Right renal cortex interstitium (tissue), 3 donors: ENCODE measurements at places on chromosomes 11 and 22.

DNA sequence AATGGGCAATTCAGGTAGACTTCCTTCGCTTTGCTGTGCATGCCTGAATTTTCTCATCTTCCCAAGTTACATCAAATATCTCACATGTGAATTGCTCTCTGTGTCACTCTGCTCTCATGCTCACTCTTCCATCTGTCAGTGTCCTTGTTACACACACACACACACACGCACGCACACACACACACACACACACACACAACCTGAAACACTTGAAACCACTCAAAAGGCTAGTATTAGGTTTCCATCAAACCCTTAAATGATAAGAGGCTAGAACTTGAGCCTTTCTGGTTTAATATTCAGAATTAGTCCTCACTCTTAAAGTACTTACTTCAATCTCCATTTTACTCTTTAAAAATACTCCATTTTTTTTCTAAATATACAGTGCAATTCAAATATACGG is 282.4 kb downstream of the C11orf87 start:
- DNase-seq: no peak

DNA sequence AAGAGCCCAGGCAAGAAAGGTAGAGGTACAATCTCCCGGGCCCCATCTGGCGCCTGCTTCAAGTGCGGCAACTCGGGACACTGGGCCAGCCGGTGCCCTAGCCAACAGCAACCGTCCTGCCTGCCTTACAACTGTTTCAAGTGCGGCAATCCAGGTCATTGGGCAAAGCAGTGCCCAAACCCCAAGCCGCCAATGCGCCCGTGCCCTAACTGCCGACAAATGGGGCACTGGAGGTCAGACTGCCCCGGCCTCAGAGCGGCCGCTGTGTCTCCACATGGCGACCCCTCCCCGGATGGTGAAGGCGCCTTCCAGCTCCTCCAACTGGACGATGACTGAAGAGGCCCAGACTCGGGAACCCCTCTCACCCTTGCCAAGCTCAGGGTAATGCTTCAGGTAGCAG is 11.4 kb upstream of the OR56A3 start:
- DNase-seq: no peak

- no peak for DNase-seq
These were observed 108.2 kb downstream of the SLC36A4 start for GRCh38 chr11:93089474-93090102.

DNA sequence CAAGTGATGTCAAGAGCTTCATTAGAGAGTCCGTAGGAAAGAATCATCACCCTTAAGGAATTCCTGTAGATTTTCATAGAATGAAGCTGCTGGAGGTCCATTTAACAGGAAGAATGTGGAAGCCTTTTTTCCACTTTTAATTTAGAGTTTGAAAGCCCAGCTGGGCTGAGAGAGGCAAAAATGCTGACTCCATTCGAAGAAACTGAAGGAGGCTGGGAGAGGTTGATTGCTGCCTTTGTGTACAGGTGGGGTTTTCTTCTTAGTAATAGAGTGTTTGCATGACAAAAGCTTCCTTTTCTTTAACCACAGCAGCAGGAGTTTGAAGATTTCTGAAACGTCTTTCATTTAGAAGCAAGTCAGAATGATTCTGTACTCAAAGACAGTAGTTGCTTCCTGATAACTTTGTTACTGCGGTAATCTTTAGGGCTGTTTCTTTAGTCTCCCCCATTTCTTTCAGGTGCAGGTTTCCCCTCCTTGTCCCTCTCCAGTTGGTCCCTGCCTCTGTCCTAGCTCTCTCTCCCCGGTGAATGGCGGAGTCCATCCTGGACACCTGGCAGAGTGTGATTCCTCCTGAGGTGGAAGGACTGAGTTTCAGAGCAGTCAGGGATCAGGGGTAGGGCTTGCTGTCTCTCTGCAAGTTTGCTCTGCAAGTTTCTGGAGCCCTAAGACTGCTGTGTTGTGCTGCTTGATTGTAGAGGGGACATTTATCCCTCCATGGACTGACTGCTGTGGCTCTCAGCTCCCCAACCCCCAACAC is 166.2 kb downstream of the LDLRAD3 start:
- DNase-seq: no peak

- no peak for DNase-seq
These were observed 880.8 kb downstream of the FAM181B start for GRCh38 chr11:81852896-81853295.

DNA sequence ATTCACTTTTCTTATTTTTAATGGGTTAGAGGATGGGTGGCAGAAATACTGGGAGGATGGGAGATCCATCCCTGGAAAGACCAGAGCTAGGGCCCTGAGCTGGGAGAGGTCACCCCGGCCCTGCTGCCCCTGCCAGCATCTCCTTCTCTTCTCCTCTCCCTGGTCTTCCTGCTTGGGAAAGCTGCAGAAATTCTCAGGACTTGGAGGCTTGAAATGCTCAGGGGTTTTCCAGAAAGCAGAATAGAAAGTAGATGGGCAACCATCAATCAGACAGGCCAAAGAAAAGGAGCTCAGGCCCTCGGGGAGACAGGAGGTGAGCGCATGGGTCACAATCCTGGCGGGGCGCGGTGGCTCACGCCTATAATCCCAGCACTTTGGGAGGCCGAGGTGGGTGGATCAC is 1.5 kb downstream of the APOBEC3H start:
- DNase-seq: no peak

- DNase-seq: no peak
These were observed 33.8 kb upstream of the NUP50 start for GRCh38 chr22:45129703-45130524.

GRCh38 chr11:40032331-40032730 is 1427.1 kb downstream of the LRRC4C start:
- no peak for DNase-seq

GRCh38 chr11:94790661-94791180 is 22.6 kb downstream of the AMOTL1 start:
- DNase-seq: no peak

GRCh38 chr22:40758390-40758789 is 60.8 kb downstream of the SLC25A17 start:
- no peak for DNase-seq

GRCh38 chr22:44450503-44450902 is 47.5 kb downstream of the RTL6 start:
- no peak for DNase-seq

GRCh38 chr11:35363854-35364780 is 55.2 kb downstream of the SLC1A2 start:
- no peak for DNase-seq

GRCh38 chr22:19469421-19469820 is 9.6 kb downstream of the UFD1 start:
- DNase-seq: no peak

GRCh38 chr22:41431656-41432055 is 14.9 kb downstream of the TOB2 start:
- DNase-seq: no peak

DNA sequence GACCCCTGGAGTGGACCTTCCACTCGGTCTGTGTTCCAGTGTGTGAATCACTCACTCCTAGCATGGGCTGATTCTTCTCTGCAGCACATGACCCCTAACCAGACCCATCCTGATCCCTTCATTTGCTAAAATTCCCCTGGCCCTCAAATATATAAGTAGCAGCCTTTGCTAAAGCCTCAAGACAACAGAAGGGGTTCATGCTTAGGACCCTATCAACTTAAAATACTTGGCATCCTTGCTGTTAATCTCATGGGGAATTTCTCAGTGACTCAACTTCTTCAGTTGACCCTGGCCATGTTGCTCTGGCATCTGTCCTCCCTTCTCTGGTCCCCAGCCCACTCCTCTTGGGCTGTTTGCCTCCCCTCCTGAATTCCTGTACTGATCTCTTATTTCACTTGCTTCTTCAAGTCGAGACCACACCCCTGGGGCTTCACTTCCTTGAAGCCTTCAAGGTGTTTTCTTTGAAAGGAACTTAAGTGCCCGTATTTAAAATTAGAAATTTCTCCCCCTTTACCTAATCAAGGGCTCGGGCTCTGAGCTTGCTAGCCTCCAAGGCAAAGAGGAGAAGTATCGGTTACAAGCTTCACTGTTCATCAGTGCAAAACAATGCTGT is 23.6 kb downstream of the NNMT start:
- no peak for DNase-seq

- DNase-seq: no peak
These were observed 3.8 kb upstream of the RNF141 start for GRCh38 chr11:10544491-10545465.

GRCh38 chr11:47979378-47980087 is 826 bp upstream of the PTPRJ start:
- no peak for DNase-seq

GRCh38 chr11:69881467-69882269 is 62.5 kb upstream of the FGF3 start:
- DNase-seq: no peak

GRCh38 chr11:121472312-121472711 is 19.5 kb upstream of the SORL1-AS1 start:
- no peak for DNase-seq

DNA sequence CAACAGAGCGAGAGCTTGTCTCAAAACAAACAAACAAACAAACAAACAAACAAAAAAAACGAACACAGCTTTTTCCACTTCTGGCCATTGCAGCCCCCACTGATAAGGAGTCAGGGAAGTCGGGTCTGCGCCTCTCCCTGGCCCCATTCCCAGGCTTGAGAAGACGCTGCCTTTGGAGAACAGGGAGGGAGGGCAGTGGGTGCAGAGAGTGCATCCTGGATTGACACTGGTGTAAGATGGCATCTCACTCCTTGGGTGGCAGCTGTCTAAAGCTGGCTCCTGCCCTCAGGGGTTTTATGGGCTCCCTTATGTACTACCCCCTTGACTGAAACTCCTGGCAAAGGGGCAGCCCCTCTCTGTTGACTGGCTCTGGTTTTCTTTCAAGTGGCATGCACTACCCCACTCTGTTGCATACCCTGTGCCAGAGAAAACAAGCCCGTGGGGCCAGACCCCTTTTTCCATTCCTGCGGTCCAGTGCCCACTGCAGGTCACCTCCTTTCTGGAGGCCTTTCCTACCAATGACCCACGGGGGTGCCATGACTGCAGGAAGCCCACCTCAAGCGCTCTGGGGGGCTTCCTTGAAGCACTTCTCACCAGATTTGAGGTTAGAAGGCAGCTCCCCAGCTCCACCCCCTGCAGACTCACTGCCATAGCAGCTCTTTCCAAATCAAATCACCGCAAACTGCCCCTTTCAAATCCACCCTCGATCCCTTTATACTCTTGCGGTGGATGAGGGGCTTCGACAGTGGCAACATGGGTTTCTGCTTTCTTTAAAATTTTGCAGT is 12.7 kb downstream of the DRAP1 start:
- no peak for DNase-seq

DNA sequence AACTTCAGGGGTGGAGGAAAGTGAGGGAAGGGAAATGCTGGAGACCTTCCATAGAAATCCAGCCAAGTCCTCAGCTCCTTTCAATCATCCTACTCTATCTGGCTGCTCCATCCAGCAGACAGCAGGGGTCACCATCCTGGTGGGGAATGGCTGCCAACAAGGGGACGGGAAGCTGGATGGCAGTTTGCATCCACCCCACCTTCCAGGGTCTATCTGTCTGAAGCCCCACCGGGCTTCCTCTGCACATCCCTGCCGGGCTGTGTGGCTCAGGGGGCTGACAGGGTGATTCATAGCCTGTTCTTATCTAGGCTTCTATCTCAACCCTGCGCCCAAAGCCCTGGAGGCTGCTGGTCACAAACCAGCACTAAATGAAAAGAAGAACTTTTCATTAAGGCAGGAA is 1.1 kb downstream of the SYTL2 start:
- no peak for DNase-seq

GRCh38 chr11:34606326-34607120 is 14.4 kb upstream of the EHF start:
- DNase-seq: no peak

GRCh38 chr11:76803811-76804600 is 20.9 kb downstream of the TSKU start:
- DNase-seq: no peak

GRCh38 chr11:47109051-47109726 is 67.5 kb downstream of the ARFGAP2 start:
- no peak for DNase-seq

- DNase-seq: no peak
These were observed 1112.0 kb upstream of the RAG2 start for GRCh38 chr11:37710031-37710430.

DNA sequence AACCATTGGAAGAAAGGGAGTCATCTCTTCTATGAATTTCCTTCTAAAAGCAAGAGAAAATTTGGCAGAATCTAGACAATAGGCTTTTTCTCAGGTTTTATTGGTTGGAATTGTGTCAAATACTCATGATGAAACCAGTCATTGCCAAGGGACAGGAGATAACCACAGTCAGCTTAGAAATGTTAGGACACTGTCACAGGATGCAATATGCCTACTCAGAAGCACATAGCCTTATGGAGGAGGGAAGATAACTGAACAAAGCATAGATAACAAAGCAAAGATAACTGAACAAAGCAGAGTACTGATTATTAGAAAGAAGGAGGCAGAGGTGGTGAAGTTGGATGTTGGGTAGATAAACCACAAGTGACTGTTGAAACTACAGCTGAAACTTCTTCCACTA is 303.5 kb upstream of the PDGFD start:
- no peak for DNase-seq

GRCh38 chr22:44709881-44710392 is 7.9 kb downstream of the PRR5 start:
- no peak for DNase-seq

- DNase-seq: no peak
These were observed 4.7 kb downstream of the STX3 start for GRCh38 chr11:59759900-59760299.

DNA sequence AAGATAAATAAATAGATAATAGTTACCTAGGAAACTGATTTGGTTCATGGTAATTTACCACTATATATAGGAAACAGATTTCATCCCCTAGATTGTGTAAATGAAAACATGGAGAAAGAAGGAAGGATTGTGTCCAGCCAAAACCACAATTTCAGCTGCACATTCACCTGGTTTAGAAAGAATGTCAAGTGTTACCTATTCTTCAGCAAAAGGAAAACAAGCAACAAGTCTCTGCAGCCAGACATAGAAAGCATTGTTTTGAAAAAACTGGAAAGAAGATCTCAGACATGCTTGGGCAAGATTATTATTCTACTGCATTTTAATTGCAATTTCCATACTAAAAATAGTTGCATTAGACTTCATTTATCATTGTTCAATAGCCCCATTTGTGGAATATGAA is 8.8 kb upstream of the BMAL1 start:
- DNase-seq: no peak

GRCh38 chr22:46110215-46110614 is 40.1 kb upstream of the PPARA start:
- no peak for DNase-seq

GRCh38 chr11:86511086-86511551 is 136.4 kb downstream of the CCDC81 start:
- DNase-seq: no peak
